ENCODE measurements at places on chromosomes 12 and 14.

GRCh38 chr14:36056845-36057244 lies 119.7 kb downstream of the PTCSC3 start:
- no peak for DNase-seq

- peak; percentile 49 for DNase-seq
Observed at GRCh38 chr12:5511644-5512600, 80.0 kb downstream of the NTF3 start.

- DNase-seq = no peak
Observed at GRCh38 chr12:65537978-65538377, 259.5 kb downstream of the MSRB3 start.

GRCh38 chr14:92503756-92504491 lies 9.7 kb upstream of the RIN3 start:
- no peak for DNase-seq

GRCh38 chr12:92107094-92107493 lies 38.6 kb downstream of the BTG1 start:
- DNase-seq = no peak

DNA sequence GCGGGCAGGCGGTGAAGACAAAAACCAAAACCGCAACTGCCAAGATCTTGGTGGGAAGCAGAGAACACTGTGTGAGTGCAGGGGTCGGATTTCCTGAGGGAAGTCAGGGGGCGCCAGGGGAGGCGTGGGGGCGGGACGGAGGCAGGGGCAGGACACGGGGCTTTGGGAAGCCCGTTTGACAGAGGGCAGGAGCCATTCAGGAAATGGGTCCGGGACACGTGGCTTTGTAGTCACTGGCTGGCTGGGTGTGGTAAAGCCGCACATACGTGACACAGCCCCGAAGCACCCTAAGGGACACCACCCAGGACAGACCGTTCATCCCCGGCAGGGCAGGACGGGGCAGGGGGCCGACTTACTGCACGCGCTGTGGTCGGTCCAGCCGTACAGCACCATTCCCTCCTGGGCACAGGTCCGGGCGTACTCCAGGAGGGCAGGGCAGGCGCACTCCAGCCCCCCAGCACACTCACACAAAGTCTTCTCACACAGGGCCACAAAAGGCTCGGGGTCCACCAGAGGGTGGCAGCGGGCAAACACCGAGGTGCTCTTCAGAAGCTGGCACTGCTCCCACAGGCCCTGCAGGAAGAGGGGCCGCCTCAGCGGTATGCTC lies 49.4 kb downstream of the VWF start:
- DNase-seq = no peak

DNA sequence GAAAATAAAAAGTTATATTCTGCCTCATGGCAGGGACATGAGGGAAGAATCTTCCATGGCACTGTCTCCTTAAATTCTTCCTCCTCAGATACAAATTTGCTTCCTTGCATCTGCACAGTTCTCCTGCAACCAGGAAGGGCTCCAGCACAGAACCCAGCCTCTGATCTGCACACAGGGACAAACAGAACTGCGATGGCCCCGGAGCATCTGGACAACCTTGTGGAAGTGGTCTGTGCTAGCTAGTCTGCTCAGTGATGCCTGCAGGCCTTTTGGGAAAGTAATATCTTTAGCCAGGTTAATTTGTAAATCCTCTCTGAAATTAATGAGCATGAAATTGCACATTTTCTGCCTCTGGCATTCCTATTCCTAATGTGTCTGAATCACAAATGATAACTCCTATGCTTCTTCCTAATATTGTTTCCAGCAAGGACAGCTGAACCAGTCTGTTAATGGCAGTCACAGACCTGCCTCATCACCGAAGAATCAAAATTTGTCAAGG lies 74.8 kb downstream of the GRIP1 start:
- no peak for DNase-seq

DNA sequence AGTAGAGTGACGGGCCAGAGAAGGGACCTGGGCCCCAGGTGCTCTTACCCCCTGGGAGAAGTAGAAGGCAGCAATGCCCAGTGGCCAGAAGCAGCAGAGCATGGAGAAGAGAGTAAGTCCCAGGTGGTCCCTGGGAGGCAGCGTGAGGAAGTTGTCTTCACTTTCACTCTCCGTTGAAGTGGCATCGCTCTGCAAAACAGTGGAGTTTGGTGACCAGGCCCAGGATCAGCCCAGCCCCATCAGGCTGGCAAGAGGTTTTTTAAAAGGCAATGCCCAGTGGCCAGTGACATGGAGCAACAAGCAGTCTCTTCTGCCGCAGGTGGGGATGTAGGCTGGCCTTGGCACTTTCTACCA lies 18.2 kb downstream of the SYNDIG1L start:
- no peak for DNase-seq

All from erythroblast (primary cell).